ENCODE measurements at places on chromosomes 6 and 20. TPM values are rescaled to one million over a fixed set of nuclear protein-coding genes. Genes with fewer than 3 reads are reported as not detected.

Gene CEP85L
- 3.5 TPM for total RNA-seq

Gene PHACTR3
- total RNA-seq: 13.6 TPM

Gene EGFL8
- 6.0 TPM for total RNA-seq

Gene ZKSCAN3
- total RNA-seq: 2.2 TPM

Gene ZFP64
- total RNA-seq: 15.6 TPM
